Stimulated activated CD8-positive, alpha-beta memory T cell treated with anti-CD3 and anti-CD28 coated beads, Interleukin-15, amount 100 ng/mL, for 4 hours (primary cell): ENCODE measurements at places on chromosomes 3 and 15.

- DNase-seq = no peak
Measured at GRCh38 chr3:194072097-194072428, 63.9 kb upstream of the HES1 start.

DNA sequence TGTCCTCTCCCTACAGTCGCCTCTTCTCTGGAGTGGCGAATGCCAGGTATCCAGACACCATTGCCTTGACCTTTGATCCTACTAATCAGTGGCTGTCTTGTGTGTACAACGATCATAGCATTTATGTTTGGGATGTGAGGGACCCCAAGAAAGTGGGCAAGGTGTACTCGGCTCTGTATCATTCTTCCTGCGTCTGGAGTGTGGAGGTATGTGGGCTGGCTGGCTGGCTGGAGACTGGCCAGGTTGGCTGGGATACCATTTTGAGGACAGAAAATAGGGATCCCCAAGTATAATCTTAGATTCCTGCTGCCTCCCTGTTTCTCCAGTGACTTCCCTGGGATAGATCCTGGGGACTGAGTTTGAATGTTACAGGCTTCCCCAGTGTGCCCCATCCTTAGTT, 13.4 kb upstream of the JMJD7 start:
- DNase-seq = no peak

GRCh38 chr3:176415661-176416295, 781.5 kb downstream of the TBL1XR1 start:
- DNase-seq = no peak

DNA sequence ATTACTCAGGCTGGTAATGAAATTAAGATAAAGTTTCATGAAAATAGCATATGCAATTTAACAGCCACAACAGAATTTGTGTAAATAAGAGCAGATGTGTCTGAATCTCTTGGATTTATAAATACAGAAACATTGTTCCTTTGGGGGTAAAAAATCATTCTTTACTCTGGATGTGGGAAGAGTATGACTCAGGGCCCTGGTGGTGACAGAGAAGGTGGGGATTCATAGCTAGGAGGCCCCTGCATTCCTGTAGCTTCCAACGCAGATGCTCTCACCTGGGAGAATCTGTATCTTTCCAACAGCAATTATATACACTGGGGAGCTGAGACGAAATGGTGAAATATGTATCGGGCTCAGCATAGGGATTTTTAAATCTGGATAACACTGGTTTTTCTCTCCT, 167.6 kb upstream of the CADPS start:
- no peak for DNase-seq

DNA sequence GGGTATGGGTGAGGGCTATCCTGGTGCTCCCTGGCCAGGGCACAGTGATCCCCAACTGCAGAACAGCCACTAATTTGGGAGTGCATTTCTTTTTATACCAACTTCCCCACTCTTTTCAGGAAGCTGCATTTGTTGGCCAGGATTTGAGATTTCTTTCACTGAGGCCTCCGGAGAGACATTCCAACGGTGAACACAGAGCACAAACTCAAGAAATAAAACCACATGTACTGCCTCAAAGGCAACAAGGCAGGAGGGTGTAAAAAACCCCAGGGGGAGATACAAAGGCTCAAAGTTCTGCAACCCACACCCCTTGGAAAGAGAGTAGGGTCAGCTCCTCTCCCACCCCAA, 65.3 kb downstream of the CPN2 start:
- DNase-seq = no peak
